ENCODE measurements at places on chromosomes 7 and 10.

DNA sequence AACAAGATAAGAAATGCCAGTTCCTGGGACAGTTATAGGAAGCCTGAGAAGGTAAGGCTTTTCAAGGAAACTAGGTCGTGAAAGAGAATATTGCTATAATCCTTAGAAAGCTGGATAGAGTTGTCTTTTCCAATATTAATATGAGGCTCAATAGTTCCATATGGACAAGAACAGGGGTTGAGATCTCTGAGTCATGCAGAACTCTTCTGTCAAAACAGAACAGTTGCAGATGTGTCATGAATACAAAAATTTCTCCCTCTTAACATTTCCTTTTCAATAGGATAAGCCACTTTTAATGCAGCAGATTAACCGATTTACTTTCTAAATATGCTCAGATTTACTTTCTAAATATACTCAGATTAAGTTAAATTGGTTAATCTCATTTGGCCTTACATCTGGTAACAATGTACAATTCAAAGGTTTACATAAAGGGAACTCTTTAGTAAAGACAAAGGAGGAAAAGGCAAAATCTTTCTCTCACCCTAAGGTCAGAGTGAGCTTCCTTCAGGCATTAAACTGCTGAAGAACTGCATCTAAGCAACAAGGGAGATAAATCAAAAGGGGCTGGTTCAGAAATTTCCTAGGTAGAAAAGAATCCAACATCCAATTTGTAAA lies 104.7 kb upstream of the PCDH15 start:
- no peak for DNase-seq

- DNase-seq, result no peak
Observed at GRCh38 chr10:109517748-109518147, 405.6 kb downstream of the XPNPEP1 start.

DNA sequence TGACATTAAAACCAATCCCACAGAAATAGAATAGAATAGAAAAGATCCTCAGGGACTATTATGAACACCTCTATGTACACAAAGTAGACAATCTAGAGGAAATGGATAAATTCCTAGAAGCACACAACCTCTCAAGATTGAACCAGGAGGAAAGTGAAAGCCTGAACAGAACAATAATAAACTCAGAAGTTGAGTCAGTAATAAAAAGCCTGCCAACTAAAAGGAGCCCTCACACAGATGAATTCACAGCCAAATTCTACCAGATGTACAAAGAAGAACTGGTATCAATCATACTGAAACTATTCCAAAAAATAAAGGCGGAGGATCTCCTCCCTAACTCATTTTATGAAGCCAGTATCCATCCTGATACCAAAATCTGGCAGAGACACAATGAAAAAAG lies 220.3 kb upstream of the HPS1 start:
- no peak for DNase-seq

DNA sequence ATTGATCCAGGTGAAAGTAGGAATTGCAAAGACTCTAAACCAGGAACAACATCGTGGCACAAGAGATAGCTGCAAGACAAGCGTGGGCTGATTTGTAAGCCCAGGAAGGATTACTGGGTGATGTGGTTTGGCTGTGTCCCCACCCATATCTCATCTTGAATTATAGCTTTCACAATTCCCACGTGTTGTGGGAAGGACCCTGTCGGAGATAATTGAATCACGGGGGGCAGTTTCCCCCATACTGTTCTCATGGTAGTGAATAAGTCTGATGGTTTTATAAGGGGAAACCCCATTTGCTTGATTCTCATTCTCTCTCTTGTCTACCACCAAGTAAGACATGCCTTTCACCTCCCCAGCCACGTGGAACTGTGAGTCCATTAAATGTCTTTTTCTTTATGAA lies 59.5 kb downstream of the ST8SIA6 start:
- no peak for DNase-seq

DNA sequence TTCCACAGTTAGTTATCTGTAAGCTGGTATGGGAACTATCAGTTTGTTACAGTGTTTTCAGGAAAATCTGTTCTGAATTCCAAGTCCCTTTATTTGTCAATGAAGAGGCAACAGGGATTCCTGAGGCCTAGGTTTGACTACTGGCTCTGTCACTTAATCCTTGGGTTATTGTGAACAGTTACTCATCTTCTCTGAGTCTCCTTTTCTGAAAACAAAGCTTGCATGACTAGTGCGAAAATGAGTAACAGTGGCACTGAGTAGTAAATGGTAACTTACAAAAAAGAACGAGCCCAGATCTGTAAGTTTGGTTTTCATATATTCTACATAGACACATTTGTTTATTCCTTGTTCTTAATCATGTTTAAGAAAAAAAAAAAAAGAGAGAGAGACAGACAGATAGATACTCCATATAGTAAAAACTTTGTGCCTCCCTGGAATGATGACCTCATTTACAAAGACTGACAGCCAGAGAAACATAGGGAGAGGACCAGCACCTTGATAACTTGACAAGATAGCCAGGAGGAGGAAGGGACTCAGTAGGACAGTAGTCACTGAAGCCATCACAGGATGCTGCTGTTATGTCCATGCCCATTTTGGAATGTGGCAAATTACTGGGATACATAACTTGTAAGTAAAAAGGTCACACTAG lies 1.9 kb downstream of the MRPS33 start:
- no peak for DNase-seq

- DNase-seq, result no peak
Observed at GRCh38 chr7:32088451-32088881, 18.3 kb upstream of the PDE1C start.

Data from fibroblast of upper back skin (primary cell).